ENCODE measurements at places on chromosomes 16 and 17. TPM values are rescaled to one million over a fixed set of nuclear protein-coding genes. Genes with fewer than 3 reads are reported as not detected.

DNA sequence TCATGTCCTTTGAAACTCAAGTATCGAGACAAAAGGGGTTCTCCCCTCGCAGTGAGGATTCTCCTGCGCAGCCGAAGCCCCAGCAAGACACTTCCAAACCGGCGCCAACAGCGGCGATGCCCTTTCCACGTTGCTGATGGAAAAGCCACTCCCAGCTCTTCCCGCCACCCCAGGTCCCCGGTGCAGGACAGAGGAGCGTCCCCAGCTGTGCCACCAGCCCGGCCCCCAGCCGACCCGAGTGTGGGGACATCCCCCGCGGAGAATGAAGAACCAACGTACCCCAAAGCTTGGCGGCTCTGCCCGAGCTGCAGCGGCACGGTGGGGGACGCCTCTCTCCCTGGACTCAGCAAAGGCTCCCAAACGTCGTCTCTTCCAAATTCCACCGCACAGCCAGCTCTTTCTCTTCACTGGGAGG is 573 bp downstream of the CHST6 start:
- no peak for DNase-seq

TBC1D3D gene
- total RNA-seq: not detected

MYL11 gene
- total RNA-seq: not detected

MAPT gene
- 2.5 TPM for total RNA-seq

DNA sequence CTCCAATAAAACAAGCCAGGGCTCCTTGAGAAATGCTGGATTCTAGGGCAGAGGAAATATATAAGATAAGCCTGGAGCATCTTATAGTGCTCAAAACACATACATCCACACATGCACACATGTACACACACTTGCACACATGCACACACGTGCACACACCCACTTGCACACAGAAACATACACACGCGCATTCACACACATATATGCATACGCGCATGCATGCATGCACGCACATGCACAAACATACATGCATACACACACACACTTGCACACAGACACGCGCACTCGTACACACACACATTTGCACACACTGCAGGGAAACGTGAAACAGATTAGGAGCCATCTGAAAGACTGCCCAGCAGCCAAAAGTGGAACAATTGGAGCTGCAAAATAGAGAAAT is 8.0 kb upstream of the ENPP7 start:
- no peak for DNase-seq

PRAC2 gene
- not detected for total RNA-seq

- DNase-seq: peak; percentile 52
These were observed 40.8 kb downstream of the MRTFB start for GRCh38 chr16:14111713-14112538.

GRCh38 chr16:23729503-23730424 is 16.7 kb upstream of the ERN2 start:
- DNase-seq: no peak

DNA sequence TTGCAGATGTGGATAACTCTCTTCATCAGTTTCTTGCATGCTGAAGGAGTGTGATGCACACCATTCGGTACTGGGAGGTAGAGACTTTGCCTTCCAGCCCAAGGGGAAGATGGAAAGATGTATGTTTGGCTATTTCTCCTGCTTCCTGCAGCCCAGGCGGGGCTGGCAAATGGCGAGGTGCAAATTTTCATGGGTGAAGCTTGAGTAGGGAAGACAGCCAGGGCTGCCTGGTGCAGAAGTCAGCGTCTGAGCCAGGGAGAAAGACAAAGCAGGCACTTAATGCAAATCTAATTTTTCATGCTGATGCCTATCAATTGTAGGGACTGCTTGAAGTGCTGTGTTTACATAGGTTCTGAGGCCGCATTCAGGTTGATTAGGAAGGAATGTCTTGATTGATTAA is 384.7 kb upstream of the EEF2KMT start:
- no peak for DNase-seq

- DNase-seq: no peak
These were observed 10.9 kb upstream of the COPRS start for GRCh38 chr17:31869797-31870568.

GRCh38 chr17:27756467-27757371 is 43.6 kb downstream of the NOS2 start:
- no peak for DNase-seq

GRCh38 chr16:75301804-75302203 is 50.4 kb upstream of the BCAR1 start:
- DNase-seq: no peak

DNA sequence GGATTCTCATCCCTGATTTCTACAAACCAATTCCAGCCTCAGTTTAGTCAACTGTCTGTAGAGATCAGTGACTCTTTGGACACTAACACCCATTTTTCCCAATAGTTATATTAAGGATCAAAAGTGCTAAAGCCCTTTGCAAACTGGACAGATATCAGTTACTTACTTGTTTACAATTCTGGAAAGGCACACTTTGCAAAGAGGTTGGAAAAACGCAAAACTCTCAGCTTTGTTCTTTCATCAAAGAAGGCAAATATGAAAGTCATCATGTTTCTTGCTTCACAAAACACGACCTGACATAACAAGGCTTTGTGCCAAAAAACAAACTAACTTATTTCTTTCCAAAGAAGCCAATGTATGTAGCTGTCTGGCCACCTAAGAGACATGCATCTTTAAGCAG is 26.1 kb upstream of the VAT1L start:
- DNase-seq: no peak

PLCG2 gene
- total RNA-seq: 13.0 TPM

DNA sequence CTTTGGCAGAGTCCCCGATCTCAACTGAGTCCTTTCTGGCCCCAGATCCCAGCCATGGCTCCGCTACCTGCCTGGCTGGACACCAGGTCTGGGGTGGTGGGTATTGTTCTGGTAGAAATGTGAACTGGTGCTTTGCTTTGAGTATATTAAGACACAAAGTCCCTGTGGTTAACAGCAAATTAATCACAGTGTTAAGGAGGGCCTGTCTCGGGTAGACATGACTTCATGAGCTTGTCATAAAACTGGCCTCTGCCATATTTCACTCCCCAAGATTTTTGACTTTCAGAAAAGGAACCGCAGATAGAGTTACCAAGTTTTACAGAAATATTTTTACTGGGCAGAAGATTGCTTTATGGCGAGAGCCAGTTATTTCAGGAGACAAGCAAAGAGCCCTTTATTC is 19.5 kb downstream of the NKD1 start:
- DNase-seq: no peak

IL21R gene
- total RNA-seq: 1.2 TPM

CCL7 gene
- not detected for total RNA-seq

PYDC1 gene
- 5.5 TPM for total RNA-seq

DNA sequence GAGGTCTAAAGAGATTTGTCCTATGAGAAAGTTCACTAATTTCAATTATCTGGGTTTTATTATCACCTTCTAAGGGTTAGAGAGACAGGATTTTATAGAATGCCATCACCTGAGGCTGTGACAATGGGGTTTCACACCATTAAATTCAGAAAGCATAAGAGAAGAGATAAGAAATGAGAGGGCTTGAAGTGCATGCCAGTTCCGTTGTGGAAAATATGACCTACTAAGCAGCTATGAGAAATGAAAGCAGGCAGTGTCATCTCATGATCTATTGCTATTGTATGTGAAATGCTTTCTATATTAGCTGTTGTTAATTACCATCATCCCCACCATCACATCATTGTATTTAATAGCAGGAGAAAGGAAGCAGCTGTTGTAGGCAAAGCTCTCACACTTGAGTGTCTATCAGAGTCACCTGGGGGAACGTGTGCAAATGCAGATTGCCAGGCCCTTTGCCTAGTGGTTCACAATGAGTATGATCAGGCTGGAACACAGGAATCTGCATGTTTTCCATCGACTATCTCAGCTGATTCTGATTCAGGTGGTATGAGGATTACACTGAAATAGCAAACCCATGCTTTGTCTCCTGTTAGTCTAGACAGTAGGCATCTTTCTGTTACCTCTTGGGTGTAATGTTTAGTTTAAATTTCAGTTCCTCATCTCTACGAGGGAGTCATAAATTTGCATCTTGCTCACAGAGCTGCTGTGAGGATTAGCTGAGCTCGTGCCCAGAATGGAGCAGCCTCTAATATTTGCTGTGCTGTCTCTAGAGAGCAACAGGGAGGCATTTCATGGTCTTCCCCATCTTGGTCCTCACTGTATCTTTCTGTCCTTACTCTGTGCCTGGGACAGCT is 256.4 kb downstream of the CDH13 start:
- no peak for DNase-seq

TLCD2 gene
- 7.5 TPM for total RNA-seq

HS3ST3B1 gene
- total RNA-seq: 0.90 TPM

DNA sequence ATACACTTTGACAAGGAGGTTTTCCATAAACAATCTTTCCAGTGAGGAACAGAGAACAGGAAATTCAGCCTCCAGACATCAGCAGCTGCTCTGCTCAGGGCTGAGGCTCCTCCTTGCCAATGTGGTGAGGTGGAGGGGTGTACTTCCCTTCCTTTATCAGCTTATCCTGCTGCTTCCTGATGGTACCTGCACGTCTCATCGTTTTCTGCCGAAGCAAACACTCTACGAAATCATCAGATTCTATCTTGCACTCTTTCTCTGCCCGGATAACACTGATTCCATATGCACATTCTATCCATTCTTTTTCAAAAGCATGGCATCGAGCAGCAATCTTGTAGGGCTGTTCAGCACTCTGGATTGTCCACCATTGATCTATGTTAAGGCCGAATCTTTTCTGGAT is 15.4 kb upstream of the SEZ6 start:
- no peak for DNase-seq

TOB1 gene
- 48.6 TPM for total RNA-seq

LPCAT2 gene
- 21.0 TPM for total RNA-seq

- DNase-seq: no peak
These were observed 104.7 kb downstream of the ENGASE start for GRCh38 chr17:79179334-79179733.
